Mesenchymal stem cell (in vitro differentiated cells and primary cell): ENCODE measurements at places on chromosomes 2 and 18.
A peak's percentile ranks its signal among the peaks of the same experiment; 100 is the strongest.

GRCh38 chr2:43154685-43155084 lies 71.7 kb downstream of the ZFP36L2 start:
- DNase-seq, result no peak

DNA sequence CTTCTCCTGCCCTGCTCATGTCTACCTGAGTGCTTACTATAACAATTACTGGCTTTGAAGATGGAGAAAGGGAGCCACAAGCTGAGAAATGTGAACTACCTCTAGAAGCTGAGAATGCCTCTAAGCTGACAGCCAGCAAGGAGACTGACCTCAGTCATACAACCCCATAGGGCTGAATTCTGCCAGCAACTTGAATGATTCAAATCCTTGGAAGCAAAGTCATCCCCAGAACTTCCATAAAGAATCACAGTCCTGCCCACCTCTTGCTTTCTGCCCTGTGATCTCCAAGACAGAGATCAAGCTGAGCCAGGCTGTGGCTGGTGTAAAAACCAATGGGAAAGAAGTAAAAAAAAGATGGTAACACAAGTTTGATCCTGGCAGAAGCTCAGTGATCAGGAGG lies 288.2 kb upstream of the SPHKAP start:
- no peak for DNase-seq

DNA sequence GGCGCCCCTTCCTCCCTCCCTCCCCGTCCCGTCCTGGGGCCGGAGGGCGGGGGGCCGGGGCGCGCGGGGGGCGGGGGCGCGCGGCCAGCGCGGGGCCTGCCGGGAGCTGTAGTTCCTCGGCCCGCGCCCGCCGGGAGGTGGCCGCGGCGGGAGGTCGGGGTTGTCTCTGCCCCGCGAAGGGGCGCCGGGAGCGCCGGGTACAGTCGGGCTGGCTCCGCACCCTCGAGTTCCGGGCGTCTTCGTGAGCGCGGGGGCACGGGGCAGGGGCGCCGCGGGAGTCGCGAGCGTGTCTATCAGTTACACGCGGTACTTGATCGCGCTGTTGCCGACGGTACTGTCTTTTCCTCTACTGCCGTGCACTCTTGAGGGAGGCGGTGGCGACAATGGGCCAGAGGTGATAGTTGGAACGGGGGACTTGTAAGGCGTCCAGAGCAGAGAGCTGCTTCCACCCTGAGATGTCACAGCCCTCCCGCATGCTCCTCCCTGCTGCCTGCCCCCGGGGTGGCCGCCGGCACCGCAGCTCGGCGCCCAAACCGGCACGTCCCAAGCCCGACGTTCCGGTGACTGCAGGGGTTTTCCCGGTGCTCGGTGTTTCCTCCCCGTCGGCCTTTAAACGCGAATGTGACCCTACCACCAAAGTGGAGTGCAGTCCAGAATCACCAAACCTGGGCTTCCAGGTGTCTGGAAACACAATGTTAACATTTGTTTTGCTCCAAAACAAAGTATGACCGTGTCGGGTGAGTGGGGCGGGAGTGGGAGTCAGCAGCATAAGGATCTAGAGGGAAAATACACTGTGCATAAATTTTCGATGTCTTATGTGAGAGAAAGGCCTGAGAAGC lies at the start of gene PRKD3:
Gene PRKD3 (minus strand): TSS at position 48 of the 839 bp plus-strand sequence. CDS start 8,309 bp downstream, outside the sequence.
- peak; percentile 70 for DNase-seq

GRCh38 chr2:161703863-161704262 lies 79.6 kb downstream of the SLC4A10 start:
- DNase-seq, result no peak

- DNase-seq, result no peak
Observed at GRCh38 chr2:45820048-45820447, 168.6 kb downstream of the PRKCE start.

DNA sequence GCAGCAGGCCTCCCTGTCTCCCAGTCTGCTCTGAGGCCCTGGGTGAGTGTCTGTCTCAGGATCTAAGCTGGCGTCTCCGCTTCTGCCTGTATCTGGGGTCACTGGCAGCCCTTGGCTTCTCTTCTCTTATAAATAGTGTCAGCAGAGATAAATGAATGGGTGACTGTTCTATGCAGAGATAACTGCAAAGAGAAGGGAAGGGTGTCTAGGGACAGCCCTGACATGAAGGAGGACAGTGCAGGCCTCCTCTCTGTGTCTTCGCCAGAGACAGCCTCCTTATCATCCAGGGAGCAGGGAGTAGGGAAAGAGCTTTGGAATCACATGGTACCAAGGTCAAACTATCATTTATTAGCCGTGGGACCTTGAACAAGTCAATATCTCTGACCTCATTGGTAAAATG lies 28.3 kb upstream of the GMPPA start:
- DNase-seq, result no peak

GRCh38 chr2:231781798-231782726 lies 980 bp upstream of the PDE6D start:
- peak; percentile 70 for DNase-seq

DNA sequence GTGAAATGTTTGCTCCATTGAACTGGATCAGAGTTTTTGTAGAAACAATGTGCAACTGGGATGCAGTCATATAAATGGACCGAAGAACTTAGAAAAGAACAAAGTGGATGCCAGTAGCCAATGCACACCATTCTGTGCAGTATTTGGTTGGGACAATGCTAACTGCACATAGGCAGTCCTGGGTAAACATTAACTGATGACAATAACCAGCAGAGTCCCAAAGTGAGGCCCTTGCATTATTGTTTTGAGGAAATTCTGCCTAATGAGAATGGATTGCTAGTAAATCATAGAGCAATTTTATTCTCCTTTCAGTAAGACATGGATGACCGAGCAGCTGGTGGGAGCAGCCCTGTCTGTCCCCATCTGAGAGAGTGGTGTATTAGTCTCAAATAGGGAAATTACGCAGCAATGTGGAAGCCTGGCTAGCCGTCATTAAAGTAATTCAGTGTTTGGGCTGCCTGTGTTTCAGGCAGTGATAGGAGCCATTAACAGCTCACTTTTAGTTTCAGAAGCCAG lies 94.9 kb downstream of the KCTD1 start:
- no peak for DNase-seq

DNA sequence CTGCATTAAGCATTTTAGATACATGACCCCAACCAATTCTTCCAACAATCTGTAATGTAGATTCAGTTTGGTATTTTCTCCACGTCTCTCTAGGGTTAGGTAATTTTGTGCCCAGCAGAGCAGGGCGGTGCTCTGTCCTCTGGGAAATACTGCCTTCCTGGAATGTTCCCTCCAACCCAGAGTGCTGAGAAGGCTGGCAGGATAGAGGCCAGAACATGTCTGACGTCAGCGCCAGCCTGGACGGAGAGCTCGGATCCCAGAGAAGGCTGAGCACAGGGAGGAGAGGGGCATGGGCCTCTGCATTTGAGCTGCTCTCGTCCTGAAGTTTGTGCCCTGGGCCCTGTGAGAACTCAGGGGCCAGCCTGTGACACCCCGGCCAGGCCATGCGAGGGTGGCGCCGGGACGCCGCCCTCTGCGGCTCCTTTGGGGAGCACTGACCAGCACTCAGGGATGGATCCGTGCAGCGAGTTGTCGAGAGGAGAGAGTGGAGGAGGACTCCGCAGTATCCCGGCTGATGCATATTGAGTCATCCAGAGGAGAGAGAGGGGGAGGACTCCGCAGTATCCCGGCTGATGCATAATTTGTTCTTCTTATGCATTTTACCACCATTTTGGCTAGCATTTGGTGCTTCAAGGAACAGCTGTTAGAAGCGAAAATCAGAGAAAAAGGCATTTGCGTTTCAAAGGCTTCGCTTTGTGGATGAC lies 80.0 kb upstream of the PXDN start:
- DNase-seq, result no peak

- DNase-seq, result no peak
Observed at GRCh38 chr2:144225076-144225475, 294.8 kb downstream of the ZEB2 start.

- DNase-seq, result no peak
Observed at GRCh38 chr2:237033536-237034060, 52.1 kb upstream of the COPS8 start.

- DNase-seq, result no peak
Observed at GRCh38 chr2:158729873-158730620, 65.1 kb upstream of the DAPL1 start.

- no peak for DNase-seq
Observed at GRCh38 chr2:230849633-230850357, 14.9 kb upstream of the ITM2C start.

GRCh38 chr2:231297108-231297908 lies 98.2 kb upstream of the B3GNT7 start:
- peak; percentile 75 for DNase-seq

- DNase-seq, result no peak
Observed at GRCh38 chr18:14930076-14930475, 182.1 kb downstream of the ANKRD30B start.

DNA sequence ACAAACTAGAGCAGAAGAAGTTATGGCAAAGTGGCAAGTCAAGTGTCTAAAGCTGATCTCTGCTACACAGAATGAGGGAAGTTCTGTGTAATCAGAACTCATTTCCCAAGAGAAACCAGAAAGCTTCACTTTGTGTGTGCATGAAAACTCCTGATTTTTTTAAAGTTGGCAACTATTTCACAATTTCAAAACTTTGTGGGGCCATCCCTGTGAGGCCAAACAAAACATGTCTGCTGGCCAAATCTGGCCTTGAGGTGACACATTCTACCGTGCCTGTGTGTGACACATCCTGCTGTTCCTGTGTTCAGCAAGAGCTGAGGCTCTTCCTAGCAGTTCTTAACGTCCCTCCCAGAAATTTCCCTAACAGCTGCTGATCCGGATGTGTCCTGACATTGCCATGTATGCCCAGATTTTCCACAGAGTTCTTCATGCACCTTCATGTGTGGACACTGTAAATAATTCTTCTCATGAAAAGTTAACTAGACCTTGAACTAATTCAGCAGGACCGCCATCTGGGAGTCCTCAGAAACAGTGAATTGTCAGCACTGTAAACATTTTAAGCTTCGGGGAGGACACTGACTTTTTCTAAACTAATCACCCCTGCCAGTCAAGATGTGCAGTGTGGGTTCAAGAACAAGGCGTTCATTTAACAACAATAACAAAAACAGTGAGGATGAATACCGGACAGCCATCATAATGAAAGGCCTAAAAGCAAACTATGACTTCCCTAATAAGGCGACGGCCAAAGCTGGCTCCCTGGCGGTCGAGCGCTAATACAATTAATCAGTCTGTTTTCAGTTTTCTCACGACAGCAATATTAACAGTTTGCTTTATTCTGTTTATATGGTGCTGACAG lies 99.0 kb downstream of the PLEKHM3 start:
- peak; percentile 94 for DNase-seq

DNA sequence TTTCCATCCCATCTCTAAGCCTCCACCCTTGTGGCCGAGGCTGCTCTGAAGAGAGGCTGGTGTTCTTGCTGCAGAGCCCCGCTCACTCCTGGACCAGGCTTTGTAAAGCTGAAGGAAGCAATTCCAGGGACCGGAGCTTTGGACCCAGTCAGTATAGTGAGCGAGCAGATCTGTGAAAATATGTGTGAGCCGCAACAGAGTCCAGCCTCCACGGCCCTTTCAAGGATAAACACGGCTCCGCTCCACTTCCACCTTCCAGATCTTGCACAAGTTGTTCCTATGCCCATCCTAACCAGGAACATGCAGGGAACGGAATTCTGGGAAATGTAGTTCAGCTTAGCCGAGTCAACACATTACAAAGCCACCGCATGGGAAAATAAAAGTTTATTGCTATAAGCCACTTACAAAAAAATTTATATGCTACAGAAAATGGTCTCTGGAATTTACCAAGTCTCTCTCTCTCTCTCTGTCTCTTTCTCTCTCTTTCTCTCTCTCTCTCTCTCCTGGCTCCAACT lies 151.7 kb upstream of the ZNF521 start:
- peak; percentile 79 for DNase-seq

- peak; percentile 43 for DNase-seq
Observed at GRCh38 chr2:69375494-69376353, 11.3 kb downstream of the GFPT1 start.

DNA sequence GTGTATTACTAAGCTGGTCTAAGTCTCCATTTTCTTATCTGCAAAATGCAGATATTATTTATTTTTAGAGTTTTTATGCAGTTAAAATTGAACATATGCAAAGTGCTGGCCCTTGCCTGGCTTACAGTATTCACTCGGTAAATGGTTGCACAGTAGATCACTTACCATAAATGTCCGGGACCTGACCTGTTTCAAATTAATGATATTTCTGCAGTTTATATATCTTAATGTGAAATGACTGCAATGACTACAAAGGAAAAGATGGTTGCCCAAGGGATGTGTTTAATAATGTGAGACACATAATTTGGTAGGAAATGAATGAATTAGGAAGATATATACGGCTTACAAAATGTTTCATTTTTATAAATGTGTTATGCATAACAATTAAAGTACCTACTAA lies 37.1 kb downstream of the LRRC30 start:
- no peak for DNase-seq

DNA sequence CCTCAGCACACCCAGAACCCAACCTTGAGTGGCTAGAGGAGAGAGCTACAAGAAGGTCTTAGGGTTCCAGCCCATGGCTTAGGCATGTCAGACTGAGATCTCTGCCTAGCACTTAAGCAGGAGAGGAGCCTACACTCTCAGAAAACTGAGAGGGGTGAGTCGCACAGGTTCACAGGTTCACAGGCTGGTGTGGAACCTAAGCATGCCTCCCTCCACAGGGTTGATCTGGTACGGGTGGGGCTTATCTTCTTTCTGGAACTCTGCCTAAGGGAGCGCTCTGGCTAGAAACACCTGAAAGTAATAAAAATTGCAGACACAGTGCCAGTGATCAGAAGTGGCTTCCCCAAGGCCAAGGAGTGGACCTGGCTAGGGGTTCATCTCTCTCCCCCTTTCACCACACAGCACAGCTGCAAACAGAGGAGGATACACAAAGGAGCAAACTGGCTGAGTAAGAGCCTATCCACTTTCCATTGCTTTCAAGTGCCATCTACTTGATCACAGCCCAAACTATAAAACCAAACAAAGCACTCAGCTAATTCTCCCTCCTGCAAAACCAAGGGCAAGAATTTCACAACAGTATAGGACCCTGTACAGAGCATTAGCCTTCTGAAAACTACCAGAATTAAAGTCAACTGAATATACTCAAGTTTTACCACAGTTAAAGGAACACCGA lies 481.9 kb upstream of the SETBP1 start:
- DNase-seq, result no peak

DNA sequence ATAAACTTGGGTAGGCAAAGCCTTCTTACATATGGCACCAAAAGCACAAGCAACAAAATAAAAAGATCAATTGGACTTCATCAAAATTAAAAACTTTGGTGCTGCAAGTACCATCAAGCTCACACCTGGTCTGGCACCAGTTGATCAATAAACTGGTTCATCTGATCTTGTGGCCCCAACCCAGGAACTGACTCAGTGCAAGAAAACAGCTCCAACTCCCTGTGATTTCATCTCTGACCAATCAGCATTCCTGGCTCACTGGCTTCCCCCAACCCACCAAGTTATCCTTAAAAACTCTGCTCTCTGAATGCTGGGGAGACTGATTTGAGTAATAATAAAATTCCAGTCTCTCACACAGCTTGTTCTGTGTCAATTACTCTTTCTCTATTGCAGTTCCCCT lies 8.4 kb downstream of the EPG5 start:
- DNase-seq, result no peak
